ENCODE measurements at places on chromosomes 11 and 22. TPM values are rescaled to one million over a fixed set of nuclear protein-coding genes. Genes with fewer than 3 reads are reported as not detected.

SGSM1 gene
- total RNA-seq, result 0.16 TPM

SHISAL1 gene
- 3.3 TPM for total RNA-seq

TRIM6 gene
- 1.4 TPM for total RNA-seq

ISX gene
- not detected for total RNA-seq

TREH gene
- not detected for total RNA-seq

KCNJ11 gene
- 3.5 TPM for total RNA-seq

OR51I1 gene
- not detected for total RNA-seq

ANKK1 gene
- total RNA-seq, result 0.13 TPM

TMPRSS4 gene
- not detected for total RNA-seq

ABTB2 gene
- 6.1 TPM for total RNA-seq

PNPLA5 gene
- total RNA-seq, result not detected

FAM180B gene
- 0.55 TPM for total RNA-seq

PARVG gene
- 23.0 TPM for total RNA-seq

KAT5 gene
- 49.9 TPM for total RNA-seq

CRYBB2 gene
- not detected for total RNA-seq

XRCC6 gene
- total RNA-seq, result 173 TPM

ZNF214 gene
- total RNA-seq, result 0.96 TPM

EHF gene
- 0.22 TPM for total RNA-seq

APLNR gene
- total RNA-seq, result 13.7 TPM

CASP5 gene
- total RNA-seq, result 0.29 TPM

CCDC86 gene
- 40.4 TPM for total RNA-seq

CDC42EP2 gene
- total RNA-seq, result 88.4 TPM

HTR3B gene
- not detected for total RNA-seq

MMP13 gene
- total RNA-seq, result not detected

SF3B2 gene
- 164 TPM for total RNA-seq

TRIM21 gene
- total RNA-seq, result 18.4 TPM

LBHD1 gene
- 4.6 TPM for total RNA-seq

SPI1 gene
- 74.7 TPM for total RNA-seq

OR52H1 gene
- not detected for total RNA-seq

TRIM44 gene
- total RNA-seq, result 74.0 TPM

FJX1 gene
- 28.8 TPM for total RNA-seq

CRYBA4 gene
- not detected for total RNA-seq

SCARF2 gene
- 21.1 TPM for total RNA-seq

C22orf15 gene
- not detected for total RNA-seq

ESAM gene
- 84.0 TPM for total RNA-seq

ENTHD1 gene
- not detected for total RNA-seq

SLC37A4 gene
- total RNA-seq, result 10.2 TPM

GLYAT gene
- total RNA-seq, result 6.4 TPM

MAPK8IP2 gene
- 0.58 TPM for total RNA-seq

MN1 gene
- total RNA-seq, result 10.2 TPM

ADM2 gene
- total RNA-seq, result 0.42 TPM

PDE3B gene
- total RNA-seq, result 71.5 TPM

CCDC89 gene
- total RNA-seq, result 0.84 TPM

TESMIN gene
- 0.55 TPM for total RNA-seq

ACTN3 gene
- 0.10 TPM for total RNA-seq

SMTNL1 gene
- total RNA-seq, result not detected

MPPED1 gene
- total RNA-seq, result not detected

TEX12 gene
- total RNA-seq, result not detected

C11orf98 gene
- total RNA-seq, result 36.9 TPM

SLC5A4 gene
- 1.1 TPM for total RNA-seq

TOM1 gene
- total RNA-seq, result 83.2 TPM

ANO1 gene
- 5.7 TPM for total RNA-seq

VSTM5 gene
- not detected for total RNA-seq

TUBA8 gene
- 5.1 TPM for total RNA-seq

BLID gene
- total RNA-seq, result 0.67 TPM

SLC22A6 gene
- total RNA-seq, result not detected

RAB3IL1 gene
- 36.5 TPM for total RNA-seq

CAVIN3 gene
- total RNA-seq, result 56.0 TPM

MAJIN gene
- not detected for total RNA-seq
